PC-3 (cell line): ENCODE measurements at places on chromosomes 1 and 21.
A peak's percentile ranks its signal among the peaks of the same experiment; 100 is the strongest.

- no peak for DNase-seq
Measured at GRCh38 chr1:223276029-223276428, 87.9 kb downstream of the SUSD4 start.

DNA sequence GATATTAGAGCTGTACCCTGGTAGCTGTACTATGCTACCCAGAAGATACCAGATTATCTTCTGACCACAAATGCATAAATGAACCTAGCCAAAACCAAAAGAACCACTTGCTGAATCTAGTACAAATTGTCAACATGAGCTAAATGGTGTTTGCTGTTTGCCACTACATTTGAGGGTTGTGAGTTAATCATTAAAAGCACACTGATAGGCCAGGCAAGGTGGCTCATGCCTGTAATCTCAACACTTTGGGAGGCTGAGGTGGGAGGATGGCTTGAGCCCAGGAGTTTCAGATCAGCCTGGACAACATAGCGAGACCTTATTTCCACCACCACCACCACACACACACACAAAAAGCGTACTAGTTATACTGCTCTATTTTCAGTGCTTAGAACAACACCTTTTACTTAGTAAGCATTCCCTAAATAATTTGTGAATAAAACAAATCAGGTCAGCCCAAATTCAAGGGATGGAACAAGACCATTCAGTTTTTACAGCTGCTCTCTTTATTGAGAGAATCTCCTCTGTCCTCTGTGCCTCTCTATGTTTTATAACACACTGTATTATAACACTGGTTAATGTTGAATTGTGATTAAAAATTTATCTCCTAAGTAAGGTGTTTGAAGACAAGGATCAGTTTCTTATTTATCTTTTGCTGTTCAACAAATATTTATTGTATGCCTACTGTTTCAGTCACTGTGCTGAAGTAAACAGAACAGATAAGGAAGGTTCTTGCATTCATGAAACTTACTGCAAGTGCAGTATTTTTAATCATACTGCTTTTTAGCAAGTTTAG, 44.0 kb downstream of the MAGI3 start:
- no peak for DNase-seq

DNA sequence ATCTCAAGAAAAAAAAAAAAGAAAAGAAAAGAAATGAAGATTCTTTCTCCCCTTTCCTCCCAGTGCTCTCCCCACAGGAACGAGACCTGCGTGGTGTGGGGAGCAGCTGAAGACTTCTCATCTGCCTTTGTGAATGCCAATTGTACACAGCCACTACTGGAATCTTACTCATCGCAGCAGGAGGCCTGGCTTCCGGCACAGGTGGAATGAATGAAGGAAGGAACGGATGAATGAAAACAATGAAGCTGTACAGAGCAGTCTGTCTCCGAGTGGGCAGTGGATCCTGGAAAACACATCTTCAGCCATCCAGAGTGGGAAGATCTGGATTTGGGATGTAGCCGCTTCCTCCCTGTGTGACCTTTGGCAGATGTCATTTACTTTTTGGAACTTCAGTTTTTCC, 64.9 kb downstream of the RUNX3 start:
- DNase-seq, result peak; percentile 29

- DNase-seq, result peak; percentile 14
Measured at GRCh38 chr1:234149217-234149616, 224.0 kb upstream of the COA6 start.

DNA sequence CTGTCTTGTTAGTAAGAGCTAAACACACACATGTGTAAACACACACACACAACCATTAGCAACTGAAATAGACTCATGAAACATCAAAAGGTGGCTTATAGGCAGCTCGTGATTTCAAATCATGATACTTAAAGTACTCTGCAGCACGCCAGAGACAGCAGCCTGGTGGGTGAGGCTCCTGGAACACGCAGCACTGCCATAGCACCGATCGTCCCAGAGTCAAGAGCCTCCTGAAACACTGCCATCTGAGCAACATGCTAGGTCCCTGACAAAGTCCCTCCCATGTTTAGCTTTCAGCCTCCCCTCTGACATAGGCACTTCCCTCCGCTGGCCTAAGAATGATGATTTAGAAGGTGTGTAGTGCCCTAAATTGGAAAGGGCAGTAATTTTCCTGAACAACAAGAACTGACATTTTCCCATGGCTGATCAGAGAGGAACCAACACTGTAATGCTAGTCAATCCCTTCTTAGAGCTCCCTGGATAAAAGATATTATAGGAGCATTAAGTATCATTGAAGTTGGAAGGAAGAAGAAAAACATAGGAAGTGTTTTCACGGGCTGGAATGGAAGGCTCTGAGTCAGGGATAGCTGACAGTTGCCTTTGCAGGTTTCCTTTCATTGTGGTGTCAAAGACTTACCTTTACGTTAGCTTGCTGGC, 14.1 kb upstream of the DPT start:
- DNase-seq, result no peak

DNA sequence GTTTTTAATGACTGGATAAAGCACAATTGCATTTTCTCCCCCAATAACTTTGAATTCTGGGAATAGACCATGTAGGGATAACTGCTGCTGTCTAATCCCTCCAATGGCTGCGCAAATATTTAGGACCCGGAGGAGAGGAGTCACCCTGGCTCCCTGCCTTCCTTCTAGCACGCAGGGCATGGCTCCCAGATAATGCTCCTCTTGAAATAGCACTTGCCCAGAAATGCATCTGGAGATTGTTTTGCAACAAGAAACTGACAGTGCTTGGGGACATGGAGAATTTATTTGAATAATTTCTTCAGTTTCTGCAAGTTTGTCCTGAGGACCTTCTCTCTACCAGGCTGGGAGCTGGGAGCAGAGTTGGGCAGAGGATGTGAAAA, 83.5 kb downstream of the MAN1C1 start:
- DNase-seq, result no peak

- DNase-seq, result no peak
Measured at GRCh38 chr1:233255145-233255544, 40.4 kb downstream of the PCNX2 start.

- peak; percentile 30 for DNase-seq
Measured at GRCh38 chr1:198848649-198849048, 209.8 kb downstream of the PTPRC start.

- no peak for DNase-seq
Measured at GRCh38 chr1:28822799-28823198, 10.8 kb downstream of the OPRD1 start.

GRCh38 chr1:88291611-88292354, 392.3 kb upstream of the PKN2 start:
- no peak for DNase-seq

GRCh38 chr21:36478941-36479340, 981 bp downstream of the CLDN14 start:
- no peak for DNase-seq

GRCh38 chr1:17676387-17677060, 78.6 kb upstream of the ACTL8 start:
- no peak for DNase-seq

GRCh38 chr1:225533238-225533637, 105.4 kb upstream of the LBR start:
- peak; percentile 26 for DNase-seq

DNA sequence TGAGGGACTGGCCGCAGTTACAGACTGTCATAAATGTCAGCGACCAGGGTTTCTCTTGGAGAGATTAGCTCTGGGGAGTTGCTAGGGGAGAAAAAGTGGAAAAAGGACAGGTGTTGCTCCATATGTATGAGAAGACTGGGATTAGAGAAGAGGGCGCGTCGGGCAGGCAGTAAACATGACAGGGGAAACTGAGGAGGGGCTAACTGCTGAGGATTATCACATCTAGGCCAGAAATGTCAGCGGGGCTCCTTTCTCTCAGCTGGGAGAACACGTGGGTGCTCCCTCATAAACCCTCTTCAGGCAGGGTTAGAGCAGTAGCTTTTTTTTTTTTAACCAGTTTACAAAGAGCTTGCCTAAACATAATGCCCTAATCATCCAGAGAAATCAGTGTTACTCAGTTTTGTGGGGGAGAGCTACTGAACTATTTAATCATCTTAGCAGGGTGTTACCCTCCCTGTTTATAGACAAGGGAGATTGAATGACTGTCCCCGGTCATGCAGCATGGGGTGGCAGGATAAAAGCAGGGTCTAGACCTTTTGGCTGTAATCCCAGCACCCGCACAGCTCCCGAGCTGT, 35.2 kb downstream of the ELAPOR1 start:
- no peak for DNase-seq

- no peak for DNase-seq
Measured at GRCh38 chr1:90325168-90325567, 330.3 kb downstream of the ZNF326 start.

DNA sequence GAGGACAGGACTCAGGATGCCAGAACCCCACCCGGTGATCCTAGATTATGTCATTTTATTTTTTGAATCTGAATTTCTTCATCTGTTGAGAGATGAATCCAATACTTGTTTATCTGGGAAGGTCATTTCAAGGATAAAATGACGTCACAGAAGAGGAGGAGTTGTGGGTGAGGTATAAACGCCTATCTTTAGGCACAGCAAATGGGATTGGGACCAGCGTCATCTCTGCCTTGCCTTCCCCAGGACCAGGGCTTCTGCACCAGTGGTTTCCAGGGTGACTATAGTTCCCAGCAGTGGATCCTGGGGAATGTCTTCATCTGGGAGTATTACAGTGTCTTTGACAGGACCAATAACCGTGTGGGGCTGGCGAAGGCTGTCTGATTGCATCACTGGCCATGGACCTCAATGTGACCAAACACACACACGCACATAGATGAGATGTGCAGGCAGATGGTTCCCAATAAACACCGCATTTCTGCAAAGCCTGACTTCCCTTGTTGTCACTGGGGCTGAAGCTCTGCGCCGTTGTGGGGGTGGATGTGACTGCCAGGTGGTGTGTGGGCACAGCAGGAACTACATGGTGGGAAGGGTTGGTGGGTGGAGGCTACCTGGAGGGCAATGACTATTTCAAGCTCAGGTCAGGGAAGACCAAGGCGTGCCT, 28.1 kb downstream of the KCNA10 start:
- DNase-seq, result no peak

DNA sequence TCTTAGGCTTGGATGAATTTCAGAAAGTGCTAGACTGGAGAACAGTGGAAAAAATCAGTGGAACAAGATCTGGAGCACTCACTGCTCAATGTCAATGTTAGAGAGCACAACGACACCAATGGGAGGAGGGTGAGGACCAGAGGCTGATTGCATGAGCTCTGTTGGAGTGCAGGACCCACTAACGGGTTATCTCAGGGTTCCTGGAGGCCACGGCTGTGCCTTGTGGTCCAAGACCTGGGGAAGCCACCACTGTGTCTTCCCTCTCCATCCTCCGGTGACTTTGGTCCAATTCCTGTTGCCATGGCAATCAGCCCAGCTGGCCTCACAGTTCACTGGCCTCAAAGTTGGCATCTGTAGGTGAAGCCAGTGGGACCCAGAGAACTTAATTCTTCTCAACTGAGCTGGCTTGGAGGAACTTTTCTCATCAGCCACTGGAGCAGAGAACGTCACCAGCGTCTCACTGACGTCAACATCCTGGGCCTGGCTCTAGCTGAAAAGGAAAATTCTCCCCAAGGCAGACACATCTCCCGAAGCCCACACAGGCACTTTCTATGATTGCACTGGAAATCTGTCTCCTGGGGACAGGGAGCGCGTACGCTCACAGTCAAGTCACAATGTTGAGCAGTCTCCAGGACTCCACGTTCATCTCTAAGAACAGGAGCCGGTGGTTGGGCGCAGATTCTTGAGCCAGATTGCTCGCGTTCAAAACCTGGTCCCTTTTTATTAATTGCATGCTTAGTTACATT, 21.9 kb upstream of the GPR157 start:
- DNase-seq, result no peak

- no peak for DNase-seq
Measured at GRCh38 chr1:209023790-209024189, 559.7 kb upstream of the CAMK1G start.

DNA sequence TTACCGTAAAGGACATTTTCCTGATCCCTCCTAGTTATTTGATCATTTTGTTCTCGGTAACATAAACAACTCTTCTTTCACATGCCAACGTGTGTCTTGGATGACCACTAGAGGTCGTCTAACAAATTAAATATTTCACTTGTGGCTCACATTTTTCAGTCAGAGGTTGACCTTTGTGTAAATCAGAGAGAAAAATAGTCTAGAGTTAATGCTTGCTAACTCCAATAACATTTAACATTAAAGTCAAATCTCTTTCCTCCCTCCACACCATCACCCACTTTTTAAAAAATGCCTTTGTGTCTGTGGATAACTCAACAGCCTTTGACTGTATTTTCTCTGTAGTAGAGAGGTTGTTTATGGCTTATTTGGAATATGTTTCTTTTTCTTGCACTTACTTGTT, 220.5 kb upstream of the B3GALT2 start:
- peak; percentile 56 for DNase-seq

DNA sequence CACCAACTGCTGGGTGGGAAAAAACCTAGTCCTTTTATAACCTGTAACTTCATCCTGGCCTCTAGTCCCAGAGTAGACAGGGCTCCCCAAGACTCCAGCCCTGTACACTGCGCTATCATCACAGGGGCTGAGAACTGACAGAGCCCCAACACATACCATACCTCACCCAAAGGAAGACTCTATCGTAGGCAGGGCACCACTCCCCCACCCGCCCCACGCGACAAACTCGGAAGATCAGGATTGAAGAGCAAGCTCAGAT, 15.8 kb downstream of the INPP5B start:
- DNase-seq, result no peak

DNA sequence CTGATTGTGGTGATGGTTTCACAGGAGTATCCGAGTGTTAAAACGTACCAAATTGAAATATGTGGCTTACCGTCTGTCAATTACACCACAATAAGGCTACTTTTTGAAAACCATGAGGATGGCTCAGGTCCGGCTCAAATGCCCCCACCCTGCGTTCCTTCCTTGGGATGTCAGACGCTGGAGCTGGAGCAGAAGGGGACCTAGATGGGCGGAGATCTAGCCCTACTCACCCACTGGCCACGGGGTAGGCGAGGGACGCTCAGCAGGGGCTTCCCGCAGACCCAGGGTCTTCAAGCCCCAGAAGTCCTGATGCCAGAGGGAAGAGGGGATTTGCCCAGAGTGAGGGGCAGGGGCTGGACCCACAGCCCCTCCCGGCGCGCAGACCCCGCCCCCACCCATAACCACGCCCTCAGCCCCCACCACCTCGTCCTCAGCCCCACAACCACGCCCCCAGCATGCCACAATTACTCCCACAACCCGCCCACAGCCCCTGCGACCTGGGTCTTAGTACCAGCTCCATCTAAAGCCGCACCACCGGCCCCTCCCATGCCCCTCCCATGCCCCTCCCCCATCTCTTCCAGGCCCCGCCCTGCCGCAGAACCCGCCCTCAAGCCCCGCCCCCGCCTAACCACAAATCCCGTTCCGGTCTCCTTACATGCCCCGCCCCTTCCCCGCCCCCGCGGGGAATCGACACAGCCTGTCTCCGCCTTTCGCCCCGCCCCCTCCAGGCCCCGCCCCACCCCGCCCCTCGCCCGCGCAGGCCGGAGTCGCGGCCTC, at the start of gene LRRC3:
TSS of gene LRRC3 (plus strand) at position 764 of the 777 bp plus-strand sequence. CDS start 1,135 bp downstream, outside the sequence.
- DNase-seq, result peak; percentile 86
